Hindlimb muscle (tissue), 1 donor: ENCODE measurements at places on chromosomes 2 and 18.

GRCh38 chr2:54770676-54771075 lies 47.2 kb downstream of the EML6 start:
- no peak for DNase-seq

- DNase-seq = no peak
These were observed 65.1 kb upstream of the SLC25A52 start for GRCh38 chr18:31825772-31826171.

GRCh38 chr18:37355772-37356171 lies 209.8 kb downstream of the CELF4 start:
- DNase-seq = no peak

DNA sequence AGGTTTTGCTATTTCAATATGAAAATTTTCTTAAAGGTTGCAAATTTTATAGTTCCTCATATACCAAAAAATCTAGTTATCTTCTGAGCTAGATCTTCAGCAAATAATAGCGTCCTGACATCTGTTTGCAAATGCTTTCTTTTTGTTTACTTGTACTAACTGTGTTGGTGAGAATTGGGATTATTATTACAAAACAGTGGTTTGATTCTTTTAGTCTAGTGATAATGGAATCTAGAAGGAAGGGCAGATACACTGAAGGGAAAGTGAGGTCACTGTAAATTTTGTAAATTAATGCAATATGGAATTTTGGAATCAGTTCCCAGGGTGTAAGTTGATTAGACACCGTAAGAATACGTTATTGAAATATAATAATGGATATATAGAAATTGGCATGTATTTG lies 36.2 kb upstream of the NT5C1B start:
- no peak for DNase-seq

DNA sequence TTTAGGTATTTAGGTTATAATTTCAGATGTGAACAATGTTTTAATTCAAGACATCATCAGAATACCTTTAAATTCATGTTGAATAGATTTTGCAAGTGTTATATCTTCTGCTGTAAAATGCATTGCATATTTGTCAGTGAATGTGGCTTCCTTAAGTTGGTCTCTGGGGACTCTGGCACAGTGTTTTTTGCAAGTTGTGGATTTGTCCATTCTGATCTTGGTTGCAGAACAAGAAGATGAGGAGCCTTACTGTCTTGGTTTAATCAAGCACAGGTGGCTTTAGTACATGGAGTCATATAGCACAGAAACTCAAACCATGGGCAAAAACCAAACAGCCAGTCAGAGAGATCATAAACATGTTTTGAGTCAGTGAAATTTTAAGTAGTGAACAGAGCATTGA lies 135.7 kb downstream of the ARHGAP28 start:
- DNase-seq = no peak

DNA sequence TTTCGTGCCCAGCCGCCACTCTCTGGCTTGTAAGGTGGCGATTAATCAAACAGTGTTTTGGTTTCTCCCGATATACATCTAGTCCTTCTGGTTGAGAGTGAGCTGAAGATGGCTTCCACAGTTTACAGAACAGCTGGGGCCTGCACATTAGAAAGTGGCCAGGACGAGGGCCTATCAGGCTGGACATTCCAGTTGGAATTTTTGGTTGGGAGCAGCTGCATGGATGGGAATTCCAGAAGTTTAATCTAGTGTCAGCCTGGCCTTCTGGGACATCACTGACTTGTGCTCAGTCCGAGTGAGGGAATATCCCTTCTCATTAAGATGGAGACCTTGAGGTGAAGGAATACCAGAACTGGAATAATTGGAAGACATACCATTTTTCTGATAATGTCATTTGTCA lies 118.1 kb upstream of the SIX2 start:
- DNase-seq = no peak
